CD4-positive, alpha-beta T cell treated with Interleukin-12 subunit alpha and Interleukin-12 subunit beta, for 1 hour (primary cell): ENCODE measurements at places on chromosomes 4 and X.

DNA sequence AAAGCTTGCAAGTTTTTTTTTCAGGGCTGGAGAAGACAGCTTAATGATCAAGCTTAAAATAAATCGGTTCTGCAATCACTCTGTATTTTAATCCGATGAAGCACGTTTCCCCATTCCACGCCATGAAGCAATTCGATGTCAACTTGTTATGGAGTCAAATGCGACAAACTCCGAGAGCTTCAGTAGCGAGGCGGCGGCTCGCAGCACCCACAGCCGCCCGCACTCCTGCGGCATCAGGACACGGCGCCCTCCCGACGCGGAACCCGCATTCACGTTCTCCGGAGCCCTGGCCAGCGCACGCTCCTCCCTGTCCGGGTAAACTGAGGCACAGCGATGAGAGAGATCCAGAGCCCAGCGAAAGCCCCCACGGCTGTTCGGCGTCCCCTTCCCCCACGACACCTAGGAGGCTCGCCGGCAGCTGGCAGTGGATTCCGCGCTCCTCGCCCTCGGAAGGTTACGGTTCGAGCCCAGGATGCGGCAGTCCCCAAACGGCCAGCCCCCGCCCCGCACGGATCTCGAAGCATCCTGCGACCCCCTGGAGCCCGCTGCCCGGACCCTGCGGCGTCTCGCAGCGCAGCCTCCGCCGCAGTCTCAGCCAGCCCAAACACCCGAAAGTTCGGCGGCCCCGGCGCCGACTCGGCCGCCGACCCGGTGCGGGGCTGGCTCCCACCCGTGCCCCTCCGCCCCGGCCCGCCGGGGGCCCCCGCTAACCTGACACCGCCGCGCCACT, 507 bp downstream of the MFAP3L start:
- DNase-seq = peak; percentile 12

DNA sequence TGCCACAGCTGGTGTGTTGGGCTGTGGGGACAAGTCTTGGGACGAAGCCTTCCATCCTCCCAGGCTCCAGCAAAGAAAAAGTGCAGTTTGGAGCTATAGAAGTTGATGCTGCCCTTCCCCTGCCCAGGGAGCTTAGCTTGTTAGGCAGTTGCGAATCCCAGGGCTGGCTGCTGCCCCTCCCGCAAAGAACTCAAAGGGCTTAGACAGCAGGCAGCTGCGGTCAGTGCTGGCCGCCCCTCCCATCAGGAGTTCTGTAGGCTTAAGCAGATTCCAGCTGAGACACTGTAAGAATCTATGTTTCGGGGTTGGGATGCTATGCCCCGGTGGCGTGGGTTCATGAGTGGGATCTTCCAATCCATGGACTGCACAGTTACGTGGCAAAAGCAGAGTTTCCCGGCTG, 956.7 kb downstream of the GLUD2 start:
- no peak for DNase-seq

GRCh38 chrX:103520386-103520785, 1.1 kb upstream of the RAB40A start:
- DNase-seq = no peak

DNA sequence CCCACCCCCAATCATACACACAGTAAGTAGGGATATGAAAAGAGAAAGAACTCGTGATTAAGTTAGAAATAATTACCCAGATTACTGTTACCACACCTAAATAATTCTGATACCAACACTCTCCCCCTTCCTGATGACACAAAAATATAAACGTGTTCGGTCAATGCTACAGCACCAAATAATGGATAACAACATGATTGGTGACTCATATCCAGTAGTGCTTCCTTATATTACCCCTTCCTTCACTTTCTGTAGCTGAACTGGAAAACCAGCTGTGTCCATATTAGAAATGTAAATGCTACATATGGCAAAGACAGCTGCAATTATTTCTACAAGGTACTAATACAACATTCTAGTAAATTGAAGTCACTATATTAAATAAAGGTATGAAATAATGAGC, 20.8 kb downstream of the EIF4E start:
- no peak for DNase-seq

DNA sequence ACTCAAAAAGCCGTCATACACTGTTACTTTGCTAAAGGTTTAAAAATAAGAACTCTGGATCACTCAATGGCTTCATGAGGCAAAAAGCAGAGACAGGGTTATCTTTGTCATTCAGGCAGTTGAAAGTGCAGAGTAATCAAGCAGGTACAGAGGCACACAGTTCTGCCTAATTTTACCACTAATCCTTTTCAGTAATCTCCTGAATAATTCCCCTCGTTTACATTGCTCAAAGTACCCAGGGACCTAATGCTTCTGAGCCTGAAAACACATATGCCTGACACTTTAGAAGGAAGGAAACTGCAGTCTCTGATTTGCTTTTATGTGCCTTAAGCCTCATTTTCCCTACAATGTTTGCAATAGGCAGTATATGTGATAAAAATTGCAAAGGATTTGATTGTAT, 71.4 kb upstream of the TRAM1L1 start:
- no peak for DNase-seq
